ENCODE measurements at places on chromosomes 1 and 21. TPM values are rescaled to one million over a fixed set of nuclear protein-coding genes. Genes with fewer than 3 reads are reported as not detected.

The GJA5 gene
- 50.7 TPM for total RNA-seq

The CDCA8 gene
- not detected for total RNA-seq

The GFI1 gene
- 1.1 TPM for total RNA-seq

The PCSK9 gene
- 1.2 TPM for total RNA-seq

The RNF186 gene
- total RNA-seq: not detected

The SPRR3 gene
- not detected for total RNA-seq

The KCNJ6 gene
- not detected for total RNA-seq

The LENEP gene
- total RNA-seq: not detected

DNA sequence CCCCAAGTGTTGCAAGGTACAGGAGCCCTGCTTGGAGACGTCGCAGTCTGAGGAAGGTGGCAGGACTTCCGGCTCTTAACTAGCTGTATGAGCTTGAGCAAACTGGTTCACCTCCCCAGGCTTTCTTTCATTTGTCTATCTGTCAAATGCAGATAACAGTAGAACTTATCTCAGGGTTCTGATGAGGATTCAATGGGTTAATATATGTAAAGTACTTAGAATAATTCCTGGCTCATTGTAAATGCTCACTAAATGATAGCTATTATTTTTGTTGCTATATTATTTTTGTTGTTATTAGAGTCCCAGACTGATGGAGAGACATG is 108.5 kb upstream of the IPO9 start:
- DNase-seq: no peak

GRCh38 chr1:84462118-84462517 is 16.9 kb upstream of the RPF1 start:
- no peak for DNase-seq

DNA sequence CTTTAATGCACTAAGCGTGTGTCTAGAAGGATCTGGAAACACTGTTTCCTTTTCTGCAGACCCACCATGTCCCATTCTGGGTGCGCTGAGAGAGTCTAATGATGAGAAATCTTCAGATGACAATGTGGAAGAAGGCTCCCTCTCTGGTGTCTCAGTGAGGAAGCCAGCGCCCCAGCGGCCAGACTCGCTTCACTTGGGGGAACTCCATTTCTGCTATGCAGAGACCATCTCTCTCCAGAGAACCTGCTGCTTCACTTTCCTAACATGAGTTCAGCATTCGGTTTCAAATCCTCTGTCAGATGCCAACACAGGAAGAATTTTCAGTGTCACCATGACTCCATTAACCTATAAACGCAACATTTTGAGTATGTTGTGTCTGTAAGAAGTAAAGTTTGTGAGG is 121.8 kb downstream of the SYF2 start:
- DNase-seq: no peak

DNA sequence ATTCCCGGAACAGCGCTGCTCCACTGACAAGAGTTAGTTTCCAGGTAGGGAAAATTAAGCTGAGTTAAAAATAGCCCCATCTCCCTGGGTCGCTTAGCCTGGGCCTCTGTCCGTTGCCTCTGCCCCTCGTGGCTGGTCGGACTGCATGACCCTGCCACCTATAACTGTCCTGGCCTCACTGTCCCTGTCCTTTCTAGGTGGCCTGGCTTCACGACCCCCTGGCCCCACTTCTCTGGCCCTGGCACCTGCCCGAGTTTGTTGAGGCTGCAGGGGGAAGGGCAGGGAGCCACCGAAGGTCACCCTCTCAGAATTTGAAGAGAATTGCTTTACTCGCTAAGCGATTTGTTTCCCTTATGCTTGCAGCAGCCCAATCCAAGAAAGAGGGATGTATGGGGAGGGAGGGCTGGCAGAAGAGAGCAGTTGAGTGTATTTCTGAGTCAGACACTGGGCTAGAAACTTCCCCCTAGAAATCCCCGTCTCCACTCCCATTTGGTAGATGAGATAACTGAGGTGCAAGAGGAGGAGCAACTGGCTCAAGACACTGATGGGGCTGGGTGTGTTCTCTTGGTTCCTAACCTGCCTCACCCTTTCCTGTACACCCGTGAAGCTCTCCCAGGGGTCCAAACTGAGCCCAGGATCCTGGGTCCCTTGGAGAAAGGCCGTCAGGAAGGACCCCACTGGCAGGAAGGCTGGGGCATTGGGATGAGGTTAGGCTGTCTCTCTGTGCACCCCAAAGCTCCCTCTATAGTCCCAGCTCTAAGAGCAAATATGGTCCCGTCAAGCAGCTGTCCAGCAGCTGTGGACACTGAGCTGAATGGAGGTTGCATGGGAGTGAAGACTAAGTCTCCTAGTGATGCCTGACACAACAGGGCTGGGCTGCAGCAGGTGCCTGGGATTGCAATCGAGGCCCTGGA is 2.9 kb upstream of the EDN2 start:
- DNase-seq: no peak

GRCh38 chr1:190679044-190679443 is 201.4 kb upstream of the BRINP3 start:
- DNase-seq: no peak

DNA sequence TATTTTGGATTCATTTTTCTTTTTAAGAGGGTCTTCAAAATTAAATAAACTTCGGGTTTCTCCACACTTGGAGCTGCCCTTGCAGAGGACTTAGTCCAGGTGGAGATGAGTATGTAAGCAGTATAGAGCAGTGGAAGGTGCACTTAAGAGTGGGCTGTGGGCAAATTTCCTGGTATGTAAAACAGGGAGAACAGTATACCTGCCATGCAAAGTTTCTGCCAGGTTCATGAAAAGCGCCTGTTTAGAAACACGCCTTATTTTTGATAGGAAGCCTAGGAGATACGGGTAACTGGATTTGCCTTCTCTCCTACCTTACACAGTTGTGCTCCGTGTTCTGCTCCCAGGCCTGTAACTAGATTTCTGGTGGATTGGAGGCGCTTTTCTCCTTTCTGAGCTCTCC is 1.2 kb downstream of the KDM4A start:
- no peak for DNase-seq

GRCh38 chr1:11581445-11581991 is 72.7 kb downstream of the FBXO2 start:
- DNase-seq: no peak

GRCh38 chr1:230056098-230056497 is 10.9 kb upstream of the GALNT2 start:
- no peak for DNase-seq

GRCh38 chr1:84259989-84260388 is 41.5 kb upstream of the SAMD13 start:
- DNase-seq: no peak

- DNase-seq: no peak
Observed at GRCh38 chr1:114561333-114561732, 20.1 kb downstream of the BCAS2 start.

- no peak for DNase-seq
Observed at GRCh38 chr1:20682571-20683236, 21.5 kb upstream of the DDOST start.

- no peak for DNase-seq
Observed at GRCh38 chr1:153217212-153217611, at the start of gene PRR9. Gene PRR9 (plus strand): TSS chr1:153217584. CDS start chr1:153218145, 561 bp downstream.

DNA sequence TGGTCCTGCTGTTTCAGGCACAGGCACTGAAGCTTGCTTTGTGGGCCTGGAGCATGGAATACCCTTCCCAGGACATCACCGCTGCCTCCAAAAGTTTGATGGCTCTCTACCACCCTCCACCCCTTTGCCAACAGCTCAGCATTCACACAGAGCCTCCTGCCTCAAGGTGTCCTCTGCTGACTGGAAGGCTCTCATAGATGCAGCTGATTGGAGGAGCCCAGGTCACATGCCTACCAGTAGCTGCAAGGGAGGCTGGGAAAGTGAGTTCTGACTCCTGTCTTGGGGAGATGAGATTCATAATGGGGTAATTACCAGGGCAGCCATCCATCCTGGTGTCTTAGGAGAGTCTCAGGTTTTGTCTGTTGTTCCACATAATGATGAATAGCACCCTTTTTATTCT is 124.8 kb upstream of the GRIK3 start:
- DNase-seq: no peak

DNA sequence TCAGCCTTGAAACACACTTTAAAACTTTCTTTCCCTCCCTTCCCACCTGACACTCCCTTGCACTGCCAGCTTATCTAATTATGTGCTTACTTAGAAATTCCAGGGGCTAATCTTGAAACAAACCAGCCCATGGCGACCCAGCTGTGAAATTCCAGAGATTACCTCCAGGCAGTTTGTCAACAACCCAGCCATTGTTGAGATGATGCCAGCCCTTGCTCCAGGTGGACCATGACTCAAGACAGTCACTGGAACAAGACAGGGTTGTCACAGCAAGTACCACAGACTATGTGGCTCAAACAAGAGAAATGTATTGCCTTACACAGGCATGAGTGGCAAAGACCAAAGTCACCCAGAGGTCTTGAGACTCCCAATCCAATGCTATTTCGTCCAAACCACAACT is 7.9 kb downstream of the FYB2 start:
- no peak for DNase-seq

DNA sequence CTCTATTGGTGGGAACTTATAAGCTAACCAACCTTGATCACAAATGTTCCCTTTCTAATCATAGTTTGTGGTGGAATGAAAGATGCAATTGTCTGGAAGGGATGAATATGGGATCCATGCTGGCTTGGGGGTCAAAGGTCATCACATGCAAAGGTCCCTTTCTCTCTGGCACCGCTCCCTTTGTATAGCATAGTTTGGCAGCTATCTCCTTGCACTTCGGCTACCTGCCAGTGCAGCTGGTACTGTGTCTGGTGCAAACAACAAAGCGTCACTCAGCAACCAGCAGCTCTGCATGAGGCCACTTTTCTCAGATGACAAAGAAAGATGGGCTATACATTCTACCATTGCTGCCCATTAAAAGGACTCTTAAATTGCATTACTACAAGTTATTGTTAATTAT is 188.2 kb upstream of the NFIA start:
- DNase-seq: no peak

GRCh38 chr21:17352996-17353655 is 159.7 kb upstream of the CXADR start:
- no peak for DNase-seq

GRCh38 chr1:182146286-182146685 is 84.8 kb upstream of the ZNF648 start:
- no peak for DNase-seq

GRCh38 chr1:23436520-23437354 is 12.2 kb upstream of the TCEA3 start:
- no peak for DNase-seq

- no peak for DNase-seq
Observed at GRCh38 chr1:111179968-111180533, 20.4 kb downstream of the DENND2D start.

Measured in tibial nerve (tissue), 4 donors.